ENCODE measurements at places on chromosomes 2 and 18. TPM values are rescaled to one million over a fixed set of nuclear protein-coding genes. Genes with fewer than 3 reads are reported as not detected.

- DNase-seq = no peak
Observed at GRCh38 chr2:173300458-173300857, 54.2 kb upstream of the CDCA7 start.

GRCh38 chr2:235551965-235552364 is 58.1 kb downstream of the AGAP1 start:
- DNase-seq = peak; percentile 57

- no peak for DNase-seq
Observed at GRCh38 chr2:222882484-222882928, 21.7 kb downstream of the ACSL3 start.

GRCh38 chr2:29920631-29921559 is 491 bp downstream of the ALK start:
- no peak for DNase-seq

- DNase-seq = no peak
Observed at GRCh38 chr2:186925514-186925913, 76.5 kb upstream of the ZSWIM2 start.

- no peak for DNase-seq
Observed at GRCh38 chr2:100235098-100235497, 87.2 kb downstream of the LONRF2 start.

- no peak for DNase-seq
Observed at GRCh38 chr2:152031747-152032306, 67.0 kb downstream of the CACNB4 start.

DNA sequence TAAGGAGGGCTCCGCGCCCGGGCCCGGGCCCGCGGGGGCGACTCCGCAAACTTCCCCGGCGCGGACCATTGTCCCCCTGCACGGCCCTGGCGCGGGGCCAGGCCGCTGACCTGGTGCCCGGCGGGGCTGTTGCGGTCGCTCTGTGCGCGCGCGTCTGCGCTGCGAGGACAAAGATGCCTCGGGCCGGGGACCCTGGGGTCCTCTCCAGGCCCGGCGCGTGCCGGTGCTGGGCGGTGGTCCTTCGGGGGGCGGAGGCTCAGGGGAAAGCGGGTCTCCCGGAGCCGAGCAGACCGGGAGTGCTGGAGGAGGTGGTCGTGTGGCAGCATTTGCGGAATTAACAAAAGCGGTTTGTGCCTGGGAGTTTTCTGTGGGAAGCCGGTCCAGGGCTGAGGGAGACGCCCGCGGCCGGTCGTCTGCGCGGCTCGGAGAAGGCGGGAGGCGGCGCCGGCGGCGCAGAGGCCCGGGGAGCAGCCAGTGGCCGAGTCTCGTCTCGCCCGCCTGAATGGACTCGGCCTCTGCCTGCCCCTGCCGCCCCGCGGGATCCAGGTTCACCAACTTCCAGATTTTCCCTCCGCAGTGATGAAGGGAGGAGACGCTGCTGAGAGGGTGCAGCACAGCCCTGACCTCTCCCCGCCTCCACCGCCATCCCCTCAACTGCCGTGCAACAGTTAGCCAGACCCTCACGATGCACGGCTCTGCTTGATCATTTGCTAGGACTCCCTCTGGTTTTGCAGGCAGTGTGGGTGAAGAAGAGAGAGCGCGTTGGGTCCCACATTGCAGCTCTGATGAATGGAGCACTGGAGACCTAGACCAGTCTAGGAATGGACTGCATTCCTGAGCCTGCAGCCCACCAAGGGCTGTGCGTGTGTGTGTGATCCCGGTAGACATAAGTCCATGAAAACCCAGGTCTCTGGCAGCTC is 705 bp downstream of the EFR3B start:
- DNase-seq = no peak

- DNase-seq = no peak
Observed at GRCh38 chr18:12283666-12284065, 24.4 kb upstream of the TUBB6 start.

DNA sequence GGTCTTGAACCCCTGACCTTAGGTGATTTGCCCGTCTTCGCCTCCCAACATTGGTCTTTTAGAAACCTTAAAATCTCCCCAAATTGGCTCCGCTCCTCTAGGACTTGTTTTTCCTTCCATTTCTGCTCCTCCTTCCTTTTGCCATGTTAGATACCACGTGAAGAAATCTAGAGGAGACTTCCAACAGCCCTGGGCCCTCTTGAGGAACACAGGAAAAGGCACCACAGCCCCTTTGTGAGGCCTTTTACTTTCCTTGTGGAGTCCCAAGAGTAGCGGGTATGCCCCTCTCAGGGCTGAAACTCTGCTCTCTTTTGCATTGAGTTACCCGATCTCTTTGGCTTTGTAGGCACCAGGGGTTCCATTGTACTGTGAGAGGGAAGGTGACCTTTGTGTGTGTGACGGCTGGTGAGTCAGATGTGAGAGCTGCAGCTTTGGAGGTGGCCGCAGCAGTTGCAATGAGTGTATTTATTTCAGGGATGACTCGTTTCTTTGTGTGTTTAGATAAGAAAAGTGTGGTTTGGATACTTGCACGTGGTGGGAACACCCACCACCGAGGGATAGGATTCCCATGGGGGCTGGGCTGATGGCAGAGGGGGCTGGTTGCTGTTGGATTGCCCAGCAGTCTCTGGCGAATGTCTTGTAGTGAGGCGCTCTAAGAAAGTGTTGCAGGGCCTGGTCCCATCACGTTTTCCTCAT is 218.4 kb upstream of the HS6ST1 start:
- peak; percentile 34 for DNase-seq

- DNase-seq = no peak
Observed at GRCh38 chr2:202589582-202589949, 45.2 kb upstream of the FAM117B start.

The PAIP2B gene
- total RNA-seq = 6.9 TPM

The CFAP65 gene
- total RNA-seq = 0.29 TPM

Measured in mucosa of gallbladder (tissue), 1 donor.